Hippocampal formation (tissue), 2 donors: ENCODE measurements at places on chromosomes 4 and X.

DNA sequence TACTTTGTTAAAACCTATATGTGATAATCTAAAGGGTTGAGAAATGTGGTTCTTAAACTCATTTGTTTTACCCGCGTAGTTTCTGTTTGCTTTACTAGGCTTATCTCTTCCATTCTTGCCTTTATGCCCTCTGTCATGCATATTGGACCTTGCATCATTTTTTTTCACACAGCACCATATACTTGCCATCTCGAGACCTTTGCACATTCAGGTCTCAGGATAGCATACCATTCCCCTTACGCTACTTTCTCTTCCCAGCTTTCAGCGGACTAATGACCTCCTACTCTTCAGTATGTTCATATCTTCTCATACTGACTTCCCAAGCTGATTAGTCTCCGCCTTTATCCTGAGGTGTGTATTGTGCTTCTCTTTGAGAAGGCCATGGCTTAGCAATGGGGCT lies 40.5 kb downstream of the USP38 start:
- no peak for DNase-seq

DNA sequence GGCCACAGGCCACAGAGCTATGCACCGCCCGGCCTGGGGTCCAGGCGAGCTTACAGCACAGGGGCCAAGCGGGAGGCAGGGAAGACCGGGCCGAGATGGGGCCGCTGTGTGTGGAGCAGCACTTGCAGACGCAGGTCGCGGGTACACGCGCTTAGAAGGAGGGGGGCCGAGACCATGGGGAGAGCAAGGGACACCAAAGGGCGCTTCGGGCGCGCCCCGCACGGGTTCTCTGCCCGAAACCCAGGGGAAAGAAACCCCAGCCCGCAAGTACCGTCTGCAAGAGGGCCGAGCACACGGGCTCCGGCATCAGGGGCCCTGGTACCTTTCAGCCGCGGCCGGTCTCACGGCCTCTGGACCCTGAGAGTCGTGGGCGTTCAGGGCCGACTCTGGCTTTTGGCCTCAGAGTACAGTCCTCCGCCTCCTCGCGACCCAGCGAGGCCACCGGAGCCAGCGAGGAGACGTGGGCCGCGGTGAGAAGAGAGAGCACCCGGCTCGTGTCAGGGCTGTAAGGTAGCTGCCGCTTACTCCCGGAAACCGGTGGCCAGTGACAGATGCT lies 342 bp downstream of the EOLA2 start:
- DNase-seq, result no peak

GRCh38 chrX:87634361-87634760 lies 116.8 kb downstream of the KLHL4 start:
- no peak for DNase-seq

DNA sequence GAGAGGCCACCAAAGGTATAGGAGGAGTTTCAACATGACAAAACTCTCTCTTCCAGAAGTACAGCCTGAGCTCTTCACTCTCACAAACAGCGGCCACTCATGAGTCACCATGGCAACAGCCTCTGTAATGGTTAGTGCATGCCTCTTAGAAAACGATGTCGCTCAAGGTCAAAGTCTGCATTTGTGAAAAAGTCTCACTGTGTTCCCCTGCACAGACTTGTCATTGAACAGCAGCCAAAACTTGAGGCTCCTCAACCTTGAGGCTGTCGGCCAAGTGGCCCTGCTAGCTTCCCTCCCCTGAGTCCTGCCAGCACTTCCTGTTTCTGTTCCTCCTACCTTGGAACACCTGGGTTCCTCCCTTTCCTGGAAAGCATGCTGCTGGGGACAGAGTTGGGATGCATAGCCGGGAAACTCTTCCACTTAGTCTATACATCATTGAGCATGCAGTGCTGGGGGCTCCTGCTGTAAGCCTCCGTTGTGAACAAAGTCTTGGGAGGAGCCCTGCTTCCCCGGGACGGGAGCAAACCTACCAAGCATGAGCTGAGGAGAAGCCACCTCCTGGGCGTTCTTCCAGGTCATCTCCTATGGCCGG lies 66.6 kb downstream of the ING2 start:
- DNase-seq, result no peak

DNA sequence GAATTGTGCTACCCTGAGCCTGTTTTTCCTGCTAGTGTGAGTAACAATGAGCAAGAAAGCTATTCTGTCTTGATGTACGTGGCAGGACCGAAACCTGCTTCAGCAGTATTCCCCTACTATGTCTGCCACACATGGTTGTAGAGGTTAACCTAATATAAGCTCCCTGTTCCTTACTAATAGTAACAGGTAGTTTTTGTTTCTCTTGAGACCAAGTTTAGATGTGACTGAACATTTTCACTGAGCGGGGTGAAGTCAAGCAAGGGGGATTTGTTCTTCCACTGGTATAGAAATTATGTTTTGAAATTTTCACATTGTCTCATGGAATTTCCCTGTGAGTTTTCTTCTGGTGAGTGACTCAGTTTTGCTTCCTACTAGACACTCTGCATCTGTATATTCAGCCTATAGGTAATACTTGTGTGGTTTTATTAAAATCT lies 37.3 kb downstream of the RRAGB start:
- DNase-seq, result no peak

GRCh38 chr4:47519239-47519883 lies 34.3 kb downstream of the ATP10D start:
- DNase-seq, result no peak

DNA sequence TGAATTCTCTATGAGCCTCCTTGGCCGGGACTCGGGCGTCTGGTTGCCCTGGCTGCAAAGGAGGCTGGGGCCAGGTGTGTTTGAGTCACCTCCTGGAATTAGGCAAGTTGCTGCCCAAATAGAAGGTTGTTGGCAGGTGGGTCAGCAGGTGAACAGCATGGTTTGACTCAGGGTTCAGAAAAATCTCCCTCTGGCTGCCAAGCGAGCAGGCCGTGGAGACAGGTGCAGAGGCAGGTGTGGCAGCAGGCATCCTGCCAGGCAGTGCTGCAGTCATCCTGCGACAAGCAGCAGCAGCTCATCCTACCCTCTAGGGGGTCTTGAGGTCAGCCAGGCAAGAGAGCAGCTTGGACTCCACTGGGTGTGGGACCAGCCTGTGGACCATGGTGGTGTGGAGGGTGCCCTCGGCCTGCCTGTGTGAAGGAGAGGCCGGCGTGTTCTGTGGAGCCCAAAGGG lies 8.2 kb downstream of the MSANTD1 start:
- DNase-seq, result no peak

GRCh38 chr4:81622028-81622427 lies 150.3 kb upstream of the RASGEF1B start:
- DNase-seq, result no peak

GRCh38 chr4:42132099-42132498 lies 20.4 kb downstream of the BEND4 start:
- no peak for DNase-seq

DNA sequence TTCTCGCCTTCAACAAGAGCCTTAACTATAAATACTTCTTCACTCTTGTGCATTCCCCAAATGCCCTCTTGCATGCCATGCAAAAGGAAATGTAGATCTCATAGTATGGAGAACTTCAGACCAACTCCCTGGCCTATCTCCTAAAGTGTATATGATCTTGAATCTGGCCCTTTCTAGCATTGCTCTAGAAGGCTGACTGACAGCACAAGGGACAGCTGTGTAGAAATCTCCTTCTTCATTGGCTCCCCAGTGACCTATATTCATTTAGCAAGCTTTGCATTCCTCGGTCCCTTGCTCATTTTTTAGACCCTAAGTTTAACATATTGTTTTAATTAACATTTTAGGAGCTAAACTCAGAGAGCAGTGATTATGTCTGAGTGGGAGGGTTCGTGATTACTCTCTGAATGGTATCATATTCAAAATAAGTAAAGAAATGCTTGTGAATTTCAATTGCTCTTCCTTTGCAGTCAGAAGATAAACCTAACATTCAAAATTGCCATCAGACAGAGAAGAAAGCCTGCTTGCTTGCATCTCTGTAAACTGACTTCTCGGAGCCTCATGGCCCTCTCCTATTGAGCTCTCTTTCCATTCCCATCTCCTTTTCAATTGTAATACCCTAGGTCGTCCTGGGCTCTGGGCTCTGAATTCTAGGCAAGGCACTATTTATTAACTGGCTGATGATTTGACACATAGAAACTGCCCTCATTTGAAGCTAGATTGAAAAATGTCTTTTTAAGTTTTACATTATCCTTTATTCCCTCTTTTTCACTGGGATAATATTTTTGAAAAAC lies 120.3 kb upstream of the PRKG2 start:
- DNase-seq, result no peak

GRCh38 chr4:3441501-3442459 lies at the start of gene HGFAC:
HGFAC (plus strand) TSS chr4:3441968; CDS start chr4:3442002, 34 bp downstream.
- DNase-seq, result no peak

DNA sequence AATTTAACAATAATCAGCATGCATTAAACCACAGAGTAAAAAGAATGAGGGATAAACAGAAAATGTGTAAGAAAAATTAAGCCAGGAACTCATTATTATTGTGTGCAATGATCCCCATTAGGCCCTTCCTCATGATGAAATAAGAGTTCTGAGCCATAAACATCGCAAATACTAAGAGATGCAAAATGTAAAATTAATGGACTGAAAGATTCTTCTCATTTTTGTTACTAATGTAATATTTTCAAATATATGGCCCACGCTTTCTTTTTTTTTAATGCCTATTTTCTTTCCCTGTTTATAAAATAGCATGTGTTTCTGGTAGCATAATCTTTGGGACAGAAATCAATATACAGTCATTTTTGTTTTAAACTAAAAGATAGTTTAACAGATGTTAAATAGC lies 281.0 kb downstream of the PDGFC start:
- no peak for DNase-seq

- DNase-seq, result no peak
Measured at GRCh38 chr4:61911313-61911756, 711.2 kb downstream of the ADGRL3 start.

DNA sequence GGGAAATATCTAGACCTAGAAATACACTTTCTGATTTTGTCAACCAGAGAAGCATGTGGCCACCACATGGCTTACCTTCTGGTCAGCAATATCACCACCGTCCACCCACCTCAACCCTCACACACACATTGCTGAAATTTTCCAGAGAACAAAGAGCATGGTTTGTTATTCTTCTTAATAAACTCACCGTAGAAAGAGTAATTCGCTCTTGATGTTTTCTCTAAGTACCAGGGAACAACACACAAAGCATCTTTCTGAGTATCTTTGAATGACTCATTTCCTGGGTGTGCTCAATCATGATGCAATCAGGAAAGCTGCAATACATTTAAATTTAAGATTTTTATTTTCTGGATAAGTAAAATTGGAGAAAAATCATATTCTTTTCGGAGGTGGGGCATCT lies 24.7 kb upstream of the LRAT start:
- no peak for DNase-seq

DNA sequence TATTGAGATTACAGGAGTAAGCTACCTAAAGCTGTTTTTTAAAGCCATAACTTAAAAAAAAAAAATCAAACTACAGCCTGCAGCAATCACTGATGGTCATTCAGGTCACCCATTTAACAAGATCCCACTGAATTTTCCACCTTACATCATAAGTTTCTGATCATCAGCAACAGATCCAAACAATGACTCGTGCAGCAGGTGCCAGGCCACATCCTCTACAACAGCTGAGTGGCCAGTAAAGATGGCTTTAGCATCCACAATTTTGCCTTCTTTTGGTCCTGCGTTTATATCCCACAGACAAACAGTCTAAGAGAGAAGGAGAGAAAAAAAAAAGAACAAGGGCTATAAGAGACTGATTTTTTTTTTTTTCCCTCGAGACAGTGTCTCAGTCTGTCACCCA lies 16.6 kb downstream of the RBBP7 start:
- DNase-seq, result no peak

DNA sequence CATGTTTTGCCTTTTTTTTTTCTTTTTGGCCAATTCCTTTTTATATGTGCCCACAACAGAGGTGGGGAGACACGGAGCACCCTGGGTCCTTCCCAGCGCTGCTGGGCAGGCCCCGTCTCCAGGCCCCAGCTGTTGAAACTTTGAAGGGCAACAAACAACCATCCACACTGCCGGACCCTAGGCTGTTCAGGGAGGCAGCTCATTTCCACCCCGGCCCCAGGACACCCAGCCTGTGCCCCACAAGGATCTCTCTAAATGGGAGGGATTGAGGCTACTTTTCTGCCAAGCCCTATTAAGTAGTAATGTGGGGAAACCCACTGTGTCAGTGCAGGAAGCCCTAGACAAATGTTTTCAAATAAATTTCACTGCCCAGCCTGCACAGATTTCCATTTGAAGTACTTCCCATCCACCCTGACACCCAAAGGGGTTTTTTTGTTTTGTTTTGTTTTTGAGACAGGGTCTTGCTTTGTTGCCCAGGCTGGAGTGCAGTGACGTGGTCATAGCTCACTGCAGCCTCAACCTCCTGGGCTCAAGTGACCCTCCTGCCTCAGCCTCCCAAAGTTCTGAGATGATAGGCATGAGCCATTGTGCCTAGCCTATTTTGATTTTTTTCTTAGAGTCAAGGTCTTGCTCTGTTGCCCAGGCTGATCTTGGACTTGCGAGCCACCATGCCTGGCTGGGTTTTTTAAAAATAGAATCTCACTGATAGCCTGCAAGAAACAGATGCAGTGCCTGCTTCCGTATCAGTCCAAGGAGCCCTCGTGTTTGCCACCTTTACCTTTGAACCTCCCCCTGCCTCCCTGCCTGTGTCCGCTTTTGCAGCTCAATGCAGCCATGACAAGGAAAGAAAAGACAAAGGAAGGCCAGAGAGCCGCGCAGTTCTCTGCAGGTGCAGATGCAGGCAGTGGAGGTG lies 13.4 kb upstream of the CLCN4 start:
- no peak for DNase-seq

- peak; percentile 25 for DNase-seq
Measured at GRCh38 chr4:155161357-155161756, 47.1 kb upstream of the NPY2R start.

DNA sequence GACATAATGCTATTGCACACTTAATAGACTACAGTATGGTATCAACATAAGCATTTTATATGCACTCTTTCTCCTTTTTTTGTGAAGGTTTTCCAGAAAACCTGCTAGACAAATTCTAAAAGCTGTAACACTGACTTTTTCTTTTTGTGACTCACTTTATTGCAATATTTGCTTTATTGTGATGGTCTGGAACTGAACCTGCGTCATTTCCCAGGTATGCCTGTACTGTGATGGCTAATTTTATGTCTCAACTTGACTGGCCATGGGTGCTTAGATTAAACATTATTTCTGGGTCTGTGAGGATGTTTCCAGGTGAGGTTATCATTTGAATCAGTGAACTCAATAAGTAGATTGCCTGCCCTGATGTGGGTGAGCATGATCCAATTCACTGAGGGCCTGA lies 35.5 kb upstream of the LAMP2 start:
- no peak for DNase-seq

- DNase-seq, result no peak
Measured at GRCh38 chrX:39675619-39676018, 422.1 kb downstream of the BCOR start.

- DNase-seq, result no peak
Measured at GRCh38 chr4:28555866-28556265, 1695.2 kb downstream of the STIM2 start.

- no peak for DNase-seq
Measured at GRCh38 chr4:152398060-152398459, 137.8 kb downstream of the FBXW7 start.

GRCh38 chrX:68177542-68177941 lies 255.8 kb downstream of the OPHN1 start:
- DNase-seq, result no peak

GRCh38 chr4:42363614-42364013 lies 33.7 kb upstream of the SHISA3 start:
- DNase-seq, result no peak
